SJSA1 (cell line): ENCODE measurements at places on chromosomes 16 and 17. TPM values are rescaled to one million over a fixed set of nuclear protein-coding genes. Genes with fewer than 3 reads are reported as not detected.

DNA sequence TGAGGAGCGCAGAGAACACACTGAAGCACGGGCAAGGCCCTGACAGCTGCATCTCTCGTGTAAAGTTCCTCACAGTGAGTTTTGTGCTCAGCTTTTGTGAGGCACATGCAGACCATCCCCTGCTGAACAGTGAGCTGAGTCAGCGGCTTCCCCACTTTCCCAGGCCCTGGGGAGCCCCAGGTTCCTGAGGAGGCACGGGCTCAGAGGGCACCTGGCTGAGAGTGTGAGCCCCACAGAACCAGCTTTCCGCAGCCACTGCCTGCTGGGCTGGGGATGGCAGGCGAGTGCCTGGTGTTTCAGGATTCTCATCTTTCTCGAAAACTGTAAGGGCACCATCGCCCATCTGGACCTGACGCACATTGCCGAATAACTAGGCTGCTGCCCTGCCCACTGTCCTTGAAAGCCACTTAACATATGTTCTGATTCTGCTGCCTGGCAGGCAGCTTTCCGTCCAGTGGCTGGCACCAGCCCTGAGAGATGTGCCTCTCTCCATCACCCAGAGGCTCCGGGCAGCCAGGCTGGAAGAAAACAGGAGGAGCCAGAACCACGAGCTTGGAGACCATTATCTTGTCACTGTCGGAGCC, 266.7 kb upstream of the FOXF1 start:
- H3K27me3 ChIP-seq: no peaks in the 10 kb centered on the region

DNA sequence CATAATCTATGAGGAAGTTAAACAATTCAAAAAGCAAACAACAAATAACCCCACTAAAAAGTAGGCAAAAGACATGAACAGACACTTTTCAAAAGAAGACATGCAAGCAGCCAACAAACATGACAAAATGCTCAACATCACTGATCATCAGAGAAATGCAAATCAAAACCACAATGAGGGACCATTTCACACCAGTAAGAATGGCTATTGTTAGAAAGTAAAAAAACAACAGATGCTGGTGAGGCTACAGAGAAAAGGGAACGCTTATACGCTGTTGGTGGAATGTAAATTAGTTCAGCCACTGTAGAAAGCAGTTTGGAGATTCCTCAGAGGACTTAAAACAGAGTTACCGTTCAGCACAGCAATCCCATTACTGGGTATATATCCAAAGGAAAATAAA, 24.4 kb downstream of the TNFRSF13B start:
- H3K27me3 ChIP-seq: no peaks in the 10 kb centered on the region
- no peaks in the 10 kb centered on the region for H3K36me3 ChIP-seq
- H3K4me1 ChIP-seq: peaks cover 21% of the 10 kb centered on the region

DNA sequence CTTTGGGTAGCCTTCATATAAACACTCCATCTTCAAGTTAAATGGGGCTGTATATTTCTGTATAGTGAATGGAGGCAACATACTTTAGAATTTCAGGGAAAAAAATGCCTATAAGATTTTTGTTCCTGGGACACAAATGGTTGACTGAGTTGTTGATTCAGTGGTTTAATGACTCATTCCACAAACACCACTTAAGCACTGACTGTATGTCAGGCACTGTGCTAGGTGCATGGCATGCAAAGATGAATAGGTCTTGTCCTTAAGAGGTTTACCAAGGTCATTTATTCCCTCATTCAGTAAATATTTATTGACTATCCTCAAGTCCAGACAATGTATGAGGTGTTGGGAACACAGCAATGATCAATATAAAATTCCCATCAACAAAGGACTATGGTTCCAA, 417.1 kb downstream of the CA10 start:
- DNase-seq: no peak
- H3K36me3 ChIP-seq: no peaks in the 10 kb centered on the region
- H3K27me3 ChIP-seq: no peaks in the 10 kb centered on the region
- no peak overlapping the region for H3K4me3 ChIP-seq
- no peak overlapping the region for H3K27ac ChIP-seq

DNA sequence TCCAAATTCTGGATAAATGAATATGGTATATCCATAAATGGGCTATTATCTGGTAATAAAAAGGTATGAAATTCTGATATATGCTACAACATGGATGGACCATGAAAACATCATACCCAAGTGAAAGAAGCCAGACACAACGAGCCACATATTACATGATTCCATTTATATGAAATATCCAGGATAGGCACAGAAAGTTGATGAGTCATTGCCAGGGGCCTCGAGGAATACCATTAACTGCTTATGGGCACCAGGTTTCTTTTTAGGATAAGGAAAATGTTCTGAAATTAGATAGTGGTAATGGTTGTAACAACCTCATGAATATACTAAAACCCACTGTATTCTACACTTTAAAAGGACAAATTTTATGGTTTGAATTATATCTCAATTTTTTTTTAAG, 123.2 kb downstream of the PITPNC1 start:
- no peak overlapping the region for H3K27ac ChIP-seq
- no peaks in the 10 kb centered on the region for H3K4me1 ChIP-seq
- no peaks in the 10 kb centered on the region for H3K27me3 ChIP-seq
- no peak overlapping the region for H3K4me3 ChIP-seq
- no peak for DNase-seq

DNA sequence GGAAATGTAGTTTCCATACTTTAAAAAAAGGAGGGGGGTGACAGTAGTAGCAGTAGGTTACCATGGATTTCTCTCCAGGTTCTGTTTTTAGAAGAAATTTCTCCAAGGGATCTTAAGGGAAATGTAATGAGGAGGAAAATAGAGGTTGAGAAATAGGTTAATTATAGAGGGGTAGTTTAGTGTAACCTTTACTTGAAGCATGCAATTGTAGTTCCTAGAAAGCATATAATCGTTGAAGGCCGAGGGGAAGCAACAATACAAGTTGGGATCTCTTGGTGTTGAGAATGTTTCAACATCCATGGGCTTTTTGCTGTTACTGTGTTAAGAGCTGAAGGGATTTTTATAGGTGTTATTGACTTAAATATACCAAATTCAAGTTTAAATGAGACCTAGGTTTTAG, 25.1 kb downstream of the TNRC6A start:
- no peak for DNase-seq
- H3K27ac ChIP-seq: no peak overlapping the region
- no peak overlapping the region for H3K4me3 ChIP-seq
- H3K27me3 ChIP-seq: no peaks in the 10 kb centered on the region

GRCh38 chr16:11610121-11610505, 23.4 kb upstream of the LITAF start:
- H3K4me1 ChIP-seq: peaks cover 52% of the 10 kb centered on the region
- no peak overlapping the region; the same call in 1 of the 2 replicates for H3K27ac ChIP-seq
- no peaks in the 10 kb centered on the region for H3K27me3 ChIP-seq
- no peak for DNase-seq
- H3K4me3 ChIP-seq: no peak overlapping the region

DNA sequence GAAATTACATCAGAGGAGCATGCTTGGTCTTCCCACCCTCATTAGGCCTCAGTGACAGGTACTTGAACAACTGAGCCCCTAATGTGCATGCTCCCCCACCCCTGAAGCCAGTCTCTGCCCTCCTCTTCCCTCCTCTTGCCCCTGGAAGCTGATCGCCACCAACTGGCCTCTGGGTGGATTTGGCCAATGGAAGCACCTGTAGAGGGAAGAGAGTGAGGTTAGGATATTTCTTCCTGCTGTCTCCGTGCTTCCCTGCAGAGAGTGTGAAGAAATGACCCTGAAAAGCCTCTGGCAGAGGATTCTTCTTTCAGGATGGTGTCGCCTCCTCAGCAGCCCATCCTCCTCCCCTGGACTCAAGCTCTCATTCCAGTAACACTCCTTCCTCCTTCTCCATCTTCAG, 5.9 kb upstream of the CBLN1 start:
- no peak overlapping the region for H3K27ac ChIP-seq
- no peak overlapping the region for H3K4me3 ChIP-seq
- no peaks in the 10 kb centered on the region for H3K4me1 ChIP-seq
- H3K36me3 ChIP-seq: no peaks in the 10 kb centered on the region

- H3K36me3 ChIP-seq: no peaks in the 10 kb centered on the region
- no peak overlapping the region for H3K4me3 ChIP-seq
- no peaks in the 10 kb centered on the region for H3K27me3 ChIP-seq
- no peaks in the 10 kb centered on the region for H3K4me1 ChIP-seq
- DNase-seq: no peak
Measured at GRCh38 chr17:67625971-67626370, 91.8 kb upstream of the NOL11 start.

Gene TBC1D3H
- total RNA-seq: not detected in 2 replicates

DNA sequence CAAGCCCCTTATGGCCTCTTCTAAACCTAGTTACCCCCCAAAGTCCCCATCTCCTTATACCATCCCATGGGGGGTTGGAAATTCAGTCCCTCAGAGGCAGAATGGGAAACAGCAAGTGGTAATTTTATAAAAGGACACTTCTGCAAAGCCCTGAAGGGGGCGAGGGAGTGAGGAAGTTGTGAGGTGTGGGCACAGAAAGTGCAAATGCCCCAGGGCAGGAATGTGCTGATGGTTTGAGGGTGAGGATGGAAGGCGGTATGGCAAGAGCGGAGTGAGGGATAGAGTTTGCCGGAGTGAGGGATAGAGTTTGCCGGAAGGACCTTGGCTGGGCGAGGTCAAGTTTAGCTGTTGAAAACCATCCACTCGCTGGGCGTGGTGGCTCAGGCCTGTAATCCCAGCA, 52.7 kb downstream of the HAPSTR1 start:
- DNase-seq: no peak
- no peak overlapping the region for H3K4me3 ChIP-seq
- H3K36me3 ChIP-seq: no peaks in the 10 kb centered on the region
- H3K4me1 ChIP-seq: peaks cover 1% of the 10 kb centered on the region
- no peaks in the 10 kb centered on the region for H3K27me3 ChIP-seq

Gene PNMT
- total RNA-seq: not detected in 2 replicates

Gene SLC16A5
- 0.50 and 0.71 TPM in 2 replicates for total RNA-seq

- H3K27ac ChIP-seq: no peak overlapping the region
- no peak for DNase-seq
- no peak overlapping the region for H3K4me3 ChIP-seq
- H3K27me3 ChIP-seq: peaks cover 14% of the 10 kb centered on the region
- H3K36me3 ChIP-seq: no peaks in the 10 kb centered on the region
Measured at GRCh38 chr16:13906168-13907089, 13.5 kb upstream of the ERCC4 start.
